HT-29 (cell line): ENCODE measurements at places on chromosomes 16 and 17.

- DNase-seq, result no peak
Observed at GRCh38 chr17:57943645-57944044, 11.6 kb downstream of the CUEDC1 start.

GRCh38 chr16:68848786-68849185, 5.5 kb downstream of the TANGO6 start:
- DNase-seq, result no peak

DNA sequence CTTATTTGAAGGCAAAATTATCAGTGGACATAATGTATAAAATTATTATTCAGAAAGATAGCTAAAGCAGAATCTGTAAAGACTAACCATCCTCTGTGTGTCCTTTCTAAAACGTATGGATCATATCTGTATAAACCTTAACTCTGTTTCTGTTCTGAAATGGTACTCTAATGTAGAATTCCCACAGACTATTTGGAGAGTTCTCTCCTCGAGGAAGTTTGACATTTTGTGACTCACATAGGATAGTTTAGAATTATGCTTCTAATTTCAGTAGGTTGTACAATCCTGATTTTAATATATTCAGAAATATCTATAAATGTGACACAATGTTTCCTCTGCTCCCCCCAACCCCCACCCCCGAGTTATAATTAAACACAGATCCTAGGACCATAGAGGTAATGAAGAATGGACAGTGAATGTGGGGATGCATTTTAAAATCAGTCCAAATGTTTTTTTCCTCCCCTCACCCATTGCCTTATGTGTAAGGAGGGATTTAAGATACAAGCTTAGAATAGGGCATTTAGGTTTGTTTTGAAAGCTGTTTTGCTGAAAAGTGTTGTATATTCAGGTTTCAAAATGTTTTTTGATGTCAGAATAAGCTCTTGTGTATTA, 66.8 kb downstream of the BCAS3 start:
- no peak for DNase-seq

DNA sequence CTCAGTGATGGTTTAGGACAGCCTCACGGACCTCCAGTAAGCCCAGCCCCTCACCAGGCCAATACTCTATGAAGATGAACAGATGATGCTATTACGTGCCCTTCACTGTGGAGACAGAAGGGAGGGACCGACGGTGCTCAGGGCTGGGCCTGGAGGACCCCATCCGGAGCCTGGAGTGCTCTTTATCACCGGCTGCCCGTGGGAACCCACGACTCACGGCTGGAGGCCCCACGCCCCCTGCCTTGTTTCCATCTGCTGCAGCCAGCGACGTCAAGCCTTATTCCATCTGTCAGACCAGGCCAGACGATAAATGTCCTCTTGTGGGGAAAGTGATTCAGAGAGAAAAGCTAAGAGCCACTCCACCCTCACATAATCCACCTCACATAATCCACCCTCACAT, 4.0 kb upstream of the TIMM22 start:
- no peak for DNase-seq

GRCh38 chr17:79629548-79630049, 18.7 kb upstream of the RBFOX3 start:
- DNase-seq, result no peak

- no peak for DNase-seq
Observed at GRCh38 chr16:57044931-57045693, 47.3 kb upstream of the CPNE2 start.

- DNase-seq, result peak; percentile 42
Observed at GRCh38 chr16:57470711-57471110, 8.2 kb downstream of the POLR2C start.

GRCh38 chr17:74962622-74963394, 9.8 kb downstream of the HID1 start:
- no peak for DNase-seq

DNA sequence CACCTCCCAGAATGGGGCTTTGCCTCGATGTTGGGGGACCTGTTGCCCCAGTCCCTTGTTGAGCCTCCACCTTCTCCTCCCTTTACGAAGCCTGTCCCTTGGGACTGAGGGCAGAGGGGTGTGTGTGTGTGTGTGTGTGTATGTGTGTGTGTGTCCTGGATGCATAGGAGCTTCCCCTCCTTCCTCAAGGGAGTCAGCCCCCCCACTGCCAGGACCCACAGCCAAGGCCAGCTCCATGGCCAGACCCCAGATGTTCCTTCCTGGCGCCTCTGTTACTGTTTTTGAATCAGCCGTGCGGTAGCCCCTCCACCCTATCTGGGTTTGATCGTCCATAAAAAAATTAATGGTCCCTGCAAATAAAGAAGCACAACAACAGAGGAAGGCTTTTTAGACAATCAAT, 17.7 kb upstream of the DOK4 start:
- no peak for DNase-seq

GRCh38 chr16:87765473-87765775, 362 bp downstream of the KLHDC4 start:
- DNase-seq, result peak; percentile 29

GRCh38 chr17:8868529-8868951, 1.1 kb upstream of the PIK3R6 start:
- no peak for DNase-seq

DNA sequence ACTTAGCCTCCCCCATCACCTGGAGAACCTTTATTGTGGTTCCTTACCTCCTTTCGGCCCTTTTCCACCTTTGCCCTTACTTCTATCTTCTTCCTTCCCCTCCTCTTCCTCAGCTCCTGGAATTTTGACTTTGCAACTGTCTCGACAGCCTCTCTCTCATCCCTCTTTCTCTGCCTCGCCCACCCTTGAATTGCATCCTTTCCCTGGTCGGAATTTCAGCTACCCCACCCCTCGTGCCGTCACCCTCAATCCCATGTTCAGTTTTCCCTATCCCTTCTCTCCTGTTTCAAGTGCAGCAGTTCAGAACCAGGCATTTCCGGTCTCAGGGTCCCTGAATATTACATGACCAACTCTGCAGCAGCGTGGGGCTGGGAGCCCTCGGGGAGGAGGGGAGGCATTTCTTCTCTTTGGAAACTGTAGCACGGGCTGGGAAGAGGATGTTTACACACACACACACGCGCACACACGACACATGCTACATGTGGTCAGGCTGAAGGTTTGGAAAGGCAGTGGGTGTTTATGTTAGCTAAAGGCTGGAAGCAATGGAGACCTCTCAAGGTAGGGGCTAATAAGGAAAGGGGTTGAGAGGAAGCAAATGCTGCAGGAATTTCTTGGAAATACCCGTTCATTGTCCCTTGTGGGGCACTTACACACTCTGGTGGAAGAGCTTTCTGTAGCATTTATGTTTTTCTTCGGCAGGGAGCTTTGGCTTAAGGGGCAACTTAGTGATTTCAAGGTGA, 971 bp downstream of the MINK1 start:
- DNase-seq, result peak; percentile 45

DNA sequence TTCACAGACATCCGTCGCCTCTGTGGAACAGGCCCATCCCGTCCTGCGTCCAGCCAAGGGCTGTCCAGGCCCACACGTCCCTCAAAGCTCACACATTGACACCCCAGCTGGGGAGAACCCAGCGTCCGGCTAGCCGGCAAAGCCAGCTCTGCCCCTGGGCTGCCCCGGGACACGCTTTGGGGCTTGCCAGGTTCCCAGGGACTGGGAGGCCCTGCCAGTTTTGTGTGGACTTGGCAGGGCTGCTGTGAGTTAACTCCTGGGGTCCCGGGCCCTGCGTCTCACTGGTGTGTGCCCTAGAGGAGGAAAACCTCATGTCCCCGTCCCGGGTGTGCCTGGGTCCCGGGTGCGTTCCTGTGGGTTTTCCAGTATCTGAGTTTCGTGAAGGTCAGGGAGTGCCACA, 6.3 kb downstream of the SOX8 start:
- no peak for DNase-seq

DNA sequence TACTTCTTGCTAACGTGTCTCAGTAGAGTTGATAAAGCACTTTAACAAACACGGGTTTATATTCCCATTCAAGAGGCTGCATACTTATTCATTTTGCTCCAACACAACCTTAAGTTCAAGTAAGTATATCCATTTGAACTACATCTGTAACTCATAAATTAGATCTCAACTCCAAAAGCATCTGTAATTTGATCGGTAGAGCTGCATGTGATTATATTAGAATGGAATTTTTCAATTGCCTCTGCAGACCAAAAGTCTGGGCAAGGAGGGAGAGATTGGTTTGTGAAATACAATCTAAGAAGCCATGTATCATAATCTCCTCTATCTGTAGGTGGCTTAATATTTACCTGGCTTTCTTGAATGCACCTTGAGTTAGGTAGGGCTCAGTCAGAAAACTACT, 371.0 kb downstream of the RBFOX1 start:
- no peak for DNase-seq

- DNase-seq, result no peak
Observed at GRCh38 chr16:25606069-25606468, 85.7 kb upstream of the HS3ST4 start.

DNA sequence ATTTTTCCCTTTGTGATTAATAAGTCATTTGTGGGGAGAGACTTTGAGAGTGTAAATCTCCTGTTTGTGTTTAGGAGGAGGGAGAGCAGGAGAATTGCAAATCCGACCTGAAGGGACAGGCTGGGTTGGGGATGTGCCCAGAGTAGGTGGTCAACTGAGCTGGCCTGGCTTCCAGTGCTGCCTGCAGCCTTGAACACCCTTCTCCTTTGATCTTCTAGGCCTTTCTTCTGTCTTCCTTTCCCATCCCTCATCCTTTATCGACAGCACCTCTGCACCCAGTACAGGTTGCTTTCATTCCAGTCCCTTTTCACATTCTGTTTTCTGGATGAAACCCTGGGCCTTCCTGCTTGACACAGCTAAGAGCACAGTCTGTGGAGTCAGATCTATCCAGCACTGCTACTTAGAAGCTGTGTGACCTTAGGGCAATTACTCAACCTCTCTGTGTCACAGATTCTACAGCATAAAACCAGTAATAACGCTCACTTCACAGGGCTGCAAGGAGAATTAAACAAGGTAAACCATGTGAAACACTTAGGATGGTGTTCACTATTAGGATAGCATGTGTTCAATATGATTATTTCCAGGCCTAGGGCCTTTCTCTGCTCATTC, 1.0 kb upstream of the CSNK2A2 start:
- DNase-seq, result no peak

DNA sequence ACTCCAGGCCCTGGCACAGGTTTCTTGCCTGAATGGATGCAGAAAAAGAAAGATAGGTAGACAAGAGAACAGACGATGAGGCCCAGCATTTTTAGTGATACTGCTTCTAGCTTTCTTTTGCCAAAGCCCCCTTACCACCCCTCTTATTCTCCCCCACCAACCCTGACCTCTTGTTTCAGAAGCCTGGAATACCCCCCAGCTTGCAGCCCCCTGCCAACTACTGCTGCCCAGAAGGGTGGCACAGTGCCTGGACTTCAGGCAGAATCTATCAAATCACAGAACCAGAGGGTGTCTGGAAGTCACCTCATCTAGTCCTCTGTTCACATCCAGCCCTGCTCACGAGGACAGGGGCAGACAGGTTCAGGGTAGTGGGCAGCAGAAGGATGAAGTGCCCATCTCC, 35.6 kb downstream of the NEUROD2 start:
- no peak for DNase-seq

DNA sequence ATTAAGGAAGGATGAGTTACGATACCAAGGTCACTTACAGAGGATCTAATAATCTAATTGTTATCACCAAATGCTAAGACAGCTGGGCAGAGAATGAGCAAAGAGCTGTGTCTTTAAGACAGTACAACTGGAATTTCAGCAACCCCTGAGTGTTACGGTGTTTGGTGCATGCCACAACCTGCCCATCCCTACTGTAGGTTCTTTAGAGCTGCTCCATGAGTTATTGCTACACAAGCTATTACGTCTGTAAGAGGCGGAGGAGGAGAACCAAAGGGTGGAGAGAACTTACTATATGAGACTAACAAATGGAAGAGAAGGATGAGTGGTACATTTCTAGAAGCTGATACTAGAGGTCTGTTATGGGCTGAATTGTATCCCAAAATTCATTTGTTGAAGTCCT, 14.2 kb upstream of the C17orf78 start:
- peak; percentile 63 for DNase-seq

DNA sequence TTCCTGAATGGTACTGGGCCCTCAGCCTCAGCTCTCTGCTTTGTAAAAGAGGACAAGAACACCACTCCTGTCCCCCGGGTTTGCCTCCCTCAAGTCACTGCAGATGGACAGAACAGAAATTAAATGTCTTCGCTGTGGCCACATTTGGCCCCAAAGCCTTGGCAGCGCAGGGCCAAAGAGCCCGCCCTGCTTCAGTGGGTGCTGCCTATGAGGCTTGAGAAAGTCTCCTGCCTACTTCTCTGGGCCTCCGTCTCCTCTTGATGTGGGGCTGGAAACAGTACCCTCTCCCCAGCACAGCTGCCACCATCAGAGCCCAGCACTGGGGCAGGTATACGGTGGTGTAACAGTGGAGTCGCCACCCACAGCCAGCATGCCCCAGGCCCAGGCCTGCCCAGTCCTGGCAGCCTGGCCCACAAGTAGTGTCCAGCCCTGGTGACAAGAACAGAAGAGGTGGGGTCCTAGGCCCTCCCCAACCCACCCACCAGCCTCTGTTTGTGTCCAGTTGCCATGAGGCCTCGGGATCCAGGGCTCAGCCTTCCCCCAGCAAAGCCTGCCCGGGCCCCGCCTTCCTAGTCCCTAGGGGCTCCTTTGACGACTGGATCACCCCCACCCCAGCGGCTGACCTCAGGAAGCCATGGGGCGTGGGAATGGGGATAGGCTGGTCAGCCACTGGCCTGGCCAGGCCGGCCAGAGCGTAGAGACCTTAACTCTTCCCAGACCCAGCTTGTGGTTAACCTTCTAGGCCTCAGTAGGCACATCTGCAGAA, 3.9 kb upstream of the TPPP3 start:
- DNase-seq, result no peak

GRCh38 chr17:80110927-80111701, 9.7 kb downstream of the GAA start:
- no peak for DNase-seq

- DNase-seq, result peak; percentile 74
Observed at GRCh38 chr16:35391328-35391727, 1931.9 kb downstream of the TP53TG3F start.

DNA sequence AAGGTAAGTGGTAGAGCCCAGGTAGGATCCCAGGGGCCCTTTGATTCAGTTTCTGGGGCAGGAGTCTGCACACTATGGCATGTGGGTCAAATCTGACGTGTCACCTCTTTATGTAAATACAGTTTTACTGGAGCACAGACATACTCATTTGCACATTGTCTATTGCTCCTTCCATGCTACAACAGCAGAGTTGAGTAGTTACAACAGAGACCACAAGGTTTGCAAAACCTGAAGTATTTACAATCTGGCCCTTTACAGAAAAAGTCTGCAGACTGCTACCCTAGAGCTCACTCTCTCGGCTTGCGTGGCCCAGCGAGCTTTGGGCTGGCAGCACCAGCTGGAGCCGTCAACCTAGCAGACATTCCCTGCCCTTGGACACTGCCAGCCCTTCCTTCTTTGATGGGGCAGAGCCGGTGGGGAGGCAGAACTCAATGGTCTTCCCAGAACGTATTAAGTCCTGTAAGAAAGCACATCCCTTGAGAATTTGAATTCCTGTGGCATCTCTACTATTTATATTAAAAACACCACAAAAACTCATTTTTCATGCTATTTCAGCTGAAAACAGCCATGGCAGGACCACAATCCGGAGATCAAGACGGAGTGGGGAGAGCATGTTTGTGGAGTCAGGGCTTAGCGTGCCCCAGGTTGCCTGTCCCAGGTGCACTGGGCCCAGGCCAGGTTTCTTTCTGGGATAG, 133.1 kb upstream of the NUDT7 start:
- DNase-seq, result no peak
